Activated CD4-positive, alpha-beta T cell treated with anti-CD3 and anti-CD28 coated beads, Interleukin-10, Interleukin-2, amounts not matched to agents 100 ng/mL and 50 ng/mL, durations not matched to agents 16 hours and 8 hours (primary cell): ENCODE measurements at places on chromosomes 1 and 21.

DNA sequence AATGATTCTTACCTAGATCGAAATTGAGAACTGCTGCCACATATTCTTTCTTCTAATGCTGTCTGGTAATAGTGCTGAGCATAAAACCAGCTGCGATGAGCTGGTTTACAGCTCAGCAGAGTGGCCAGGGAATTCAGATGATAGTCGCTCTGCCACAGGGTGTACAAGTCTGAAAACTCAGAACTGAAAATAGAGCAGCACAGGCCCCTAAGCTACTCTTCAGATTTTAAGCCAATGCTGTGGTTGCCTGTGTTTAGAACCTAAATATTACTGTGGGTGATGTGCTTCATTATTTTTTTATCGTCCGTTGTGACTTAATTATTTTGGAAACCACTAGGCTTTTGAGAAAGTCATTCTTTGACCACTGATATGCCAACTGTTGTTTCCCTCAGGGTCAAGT lies 152.0 kb downstream of the ADGRL4 start:
- DNase-seq: no peak

- peak; percentile 22 for DNase-seq
Observed at GRCh38 chr1:99758073-99758511, 8.3 kb downstream of the FRRS1 start.

- DNase-seq: no peak
Observed at GRCh38 chr1:6044481-6045109, 1.1 kb upstream of the KCNAB2 start.

DNA sequence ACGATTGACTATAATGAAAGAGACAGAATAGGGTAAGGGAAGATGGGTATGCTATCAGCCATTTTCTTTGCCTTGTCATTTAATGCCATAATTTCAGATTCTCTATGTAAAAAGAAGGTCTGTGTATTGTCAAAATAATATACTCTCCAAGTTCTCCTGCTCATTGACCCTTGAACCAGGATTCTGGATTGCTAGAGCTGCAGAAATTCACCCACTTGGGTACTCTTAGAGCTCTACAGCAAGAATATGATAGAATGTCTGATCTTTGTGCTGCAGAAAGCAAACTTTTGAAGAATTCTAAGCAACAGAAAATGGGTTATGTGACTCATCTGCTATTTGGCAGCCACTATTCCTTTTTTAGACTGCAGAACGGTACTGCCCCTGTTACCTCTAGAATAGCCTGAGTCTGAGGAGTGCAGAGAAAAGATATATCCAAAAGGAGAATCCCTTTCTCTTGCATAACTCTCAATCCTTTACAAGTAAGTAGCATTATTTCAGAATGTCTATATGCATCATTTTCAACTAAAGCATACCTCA lies 78.2 kb upstream of the TENT5C start:
- no peak for DNase-seq

- no peak for DNase-seq
Observed at GRCh38 chr1:12420171-12420570, 190.3 kb downstream of the VPS13D start.

GRCh38 chr21:32653326-32653901 lies 41.2 kb upstream of the CFAP298 start:
- DNase-seq: peak; percentile 34

- no peak for DNase-seq
Observed at GRCh38 chr1:106755682-106756406, 300.6 kb upstream of the PRMT6 start.

- no peak for DNase-seq
Observed at GRCh38 chr1:38917337-38917736, 24.3 kb downstream of the RHBDL2 start.

- no peak for DNase-seq
Observed at GRCh38 chr1:174761901-174762585, 237.7 kb upstream of the CACYBP start.

DNA sequence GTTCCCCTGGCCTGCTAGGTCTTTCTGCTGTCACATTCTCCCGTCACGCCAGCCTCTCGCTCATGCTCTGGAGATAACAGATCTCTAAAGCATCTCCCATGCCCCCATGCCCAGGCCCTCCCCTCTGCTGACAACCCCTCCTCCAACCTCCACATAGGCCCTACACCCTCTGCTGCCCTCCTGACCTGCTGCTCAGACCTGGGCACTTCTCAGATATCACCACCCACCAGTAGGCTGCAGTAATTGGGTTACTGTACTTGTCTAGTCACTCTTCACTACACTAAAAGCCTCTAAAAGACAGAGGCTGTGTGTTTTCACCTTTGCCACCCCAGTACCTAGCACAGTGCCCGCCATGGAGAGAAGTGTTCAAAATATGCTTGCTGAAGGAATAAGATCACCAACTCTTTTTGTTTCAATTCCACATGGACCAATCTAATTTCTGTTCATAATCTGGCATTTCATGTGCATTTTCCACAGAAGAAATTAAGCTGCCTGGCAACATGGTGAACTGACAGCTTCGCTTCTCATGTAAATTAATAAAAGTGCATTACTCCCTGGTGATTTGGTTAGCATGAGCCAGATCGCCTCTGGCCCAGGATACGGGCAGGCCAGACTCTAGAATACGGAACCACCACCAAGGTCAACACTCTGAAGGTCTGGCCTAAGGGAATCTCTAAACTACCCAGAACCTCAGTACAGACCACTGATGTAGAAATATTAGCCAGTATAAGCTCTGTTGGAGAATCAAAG lies 20.7 kb downstream of the LBR start:
- no peak for DNase-seq

DNA sequence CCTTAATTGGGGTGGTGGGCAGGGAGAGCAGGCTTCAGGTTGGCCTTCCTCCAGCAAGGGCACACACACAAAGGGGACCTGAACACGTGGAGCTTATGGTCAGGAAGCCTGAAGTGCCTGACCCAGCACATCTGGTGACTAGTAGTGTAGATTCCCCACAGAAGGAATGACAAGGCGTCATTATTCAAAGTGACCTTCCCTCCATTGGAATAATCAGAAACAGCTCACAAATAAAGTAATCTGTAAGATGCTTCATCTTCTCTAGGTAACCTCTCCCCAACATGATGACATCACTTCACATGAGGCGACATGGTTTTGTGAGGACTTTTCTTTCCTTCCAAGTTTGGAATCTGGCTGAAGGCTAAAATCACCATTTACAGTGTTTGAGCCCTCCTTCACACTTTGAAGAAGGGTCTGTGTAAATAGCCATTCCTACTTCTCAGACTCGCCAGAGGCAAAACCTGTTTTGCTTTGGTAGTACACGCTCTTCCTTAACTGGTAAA lies 32.8 kb upstream of the ERG start:
- DNase-seq: no peak

- DNase-seq: peak; percentile 71
Observed at GRCh38 chr1:207828485-207829158, 76.8 kb downstream of the CD46 start.

GRCh38 chr21:32035617-32036016 lies 162.8 kb downstream of the HUNK start:
- DNase-seq: no peak

GRCh38 chr1:236753516-236753915 lies 41.6 kb upstream of the MTR start:
- DNase-seq: peak; percentile 13

DNA sequence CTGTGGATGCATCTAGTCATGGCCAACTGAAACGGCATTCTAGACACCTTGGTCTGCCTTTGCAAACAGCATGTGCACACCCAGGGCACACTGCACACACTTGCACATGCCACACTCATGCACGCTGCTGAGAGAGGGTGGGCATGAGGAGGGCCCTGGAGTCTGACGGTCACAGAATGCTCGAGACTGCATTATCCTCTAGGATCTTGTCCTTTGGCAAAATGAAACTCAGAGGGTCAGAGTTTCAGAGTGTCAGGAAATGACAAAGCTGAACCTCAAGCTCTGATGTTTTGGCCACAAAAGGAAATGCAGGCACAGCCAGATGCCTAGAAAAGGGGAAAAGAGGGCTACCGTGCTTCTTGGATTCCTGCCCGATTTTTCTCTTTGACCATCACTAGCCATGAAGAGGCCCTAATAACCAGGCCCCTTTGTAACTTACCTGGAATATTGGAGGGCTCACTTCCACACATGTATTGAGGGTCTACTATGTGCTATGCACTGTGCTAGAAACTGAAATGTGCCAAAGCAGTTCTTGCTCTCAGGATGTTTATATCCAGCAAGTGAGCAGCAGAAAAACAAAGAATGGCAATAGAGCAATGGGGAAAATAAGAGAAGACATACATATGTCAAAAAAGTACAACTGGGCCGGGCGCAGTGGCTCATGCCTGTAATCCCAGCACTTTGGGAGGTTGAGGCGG lies 65.4 kb downstream of the TOMM20 start:
- DNase-seq: peak; percentile 53

DNA sequence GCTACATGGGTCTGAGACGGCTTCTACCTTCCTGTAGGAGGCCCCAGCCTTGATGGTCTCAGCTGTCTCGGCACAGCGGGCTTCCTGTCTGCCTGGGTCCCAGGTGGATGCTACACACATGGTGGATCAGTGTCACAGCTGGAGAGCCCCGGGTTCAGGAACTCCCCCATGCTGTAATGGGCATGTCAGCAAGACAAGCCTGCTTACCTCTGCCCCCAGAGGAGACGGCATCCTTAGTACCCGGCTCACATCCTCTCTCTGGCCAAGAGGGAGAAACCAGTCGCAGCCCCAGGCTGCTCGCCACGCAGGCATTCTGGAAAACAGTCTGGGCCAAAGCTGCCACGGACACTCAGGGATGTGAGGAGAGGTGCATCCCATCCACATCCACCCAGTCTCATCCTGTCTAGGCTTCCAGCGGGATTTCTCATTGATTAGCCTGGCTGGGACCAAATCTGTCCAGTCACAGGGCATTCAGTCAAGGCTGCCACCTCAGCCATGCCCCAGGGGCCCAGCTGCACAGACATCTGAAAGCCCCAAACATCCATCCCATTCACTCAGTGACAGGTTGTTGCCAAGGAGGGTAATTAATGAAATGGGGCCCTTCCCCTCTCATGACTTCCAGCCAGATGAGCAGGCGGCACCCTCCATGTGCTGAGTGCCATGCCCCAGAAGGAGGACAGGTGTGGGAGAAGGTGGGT lies 10.5 kb downstream of the SNAP47 start:
- DNase-seq: no peak

DNA sequence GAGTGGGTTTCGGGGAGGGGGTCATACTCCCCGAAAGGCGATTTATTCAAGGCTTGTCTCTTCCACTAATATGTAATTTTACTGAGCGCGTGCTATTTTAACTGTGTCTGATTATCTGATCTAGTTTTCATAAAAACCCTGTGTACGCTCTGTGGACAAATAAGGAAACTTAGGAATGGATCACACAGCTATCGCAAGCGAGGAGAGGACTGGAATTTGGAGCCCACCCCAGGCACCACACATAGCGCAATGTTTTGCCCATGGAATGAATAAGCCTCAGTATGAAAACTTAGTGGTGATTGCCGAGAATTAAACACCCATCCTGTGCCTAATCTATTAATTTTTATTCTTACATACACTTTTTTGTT lies 9.8 kb upstream of the RAB42 start:
- DNase-seq: no peak

GRCh38 chr1:194298007-194298598 lies 1111.7 kb upstream of the B3GALT2 start:
- peak; percentile 26 for DNase-seq

- DNase-seq: no peak
Observed at GRCh38 chr1:64750875-64751274, 6.0 kb downstream of the RAVER2 start.

- DNase-seq: no peak
Observed at GRCh38 chr1:107105914-107106313, 34.9 kb upstream of the NTNG1 start.

DNA sequence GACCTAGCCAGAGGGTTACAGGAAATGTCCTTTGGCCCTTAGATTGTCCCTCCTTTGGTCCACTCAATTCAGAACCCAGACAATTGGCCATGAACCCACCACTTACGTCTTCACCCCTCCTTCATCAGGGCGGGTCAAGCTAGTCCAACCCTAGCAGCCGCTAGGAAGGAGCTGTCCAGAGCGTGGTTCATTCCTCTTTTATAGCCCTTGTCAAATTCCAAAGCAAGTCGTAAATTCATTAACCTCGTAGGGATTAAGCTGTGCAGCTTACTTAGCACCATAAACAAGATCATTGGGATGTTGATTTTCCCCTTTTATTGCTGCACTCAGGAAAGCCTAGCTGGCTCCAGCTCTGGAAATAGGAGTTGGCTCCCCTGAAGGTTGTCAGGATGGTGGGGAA lies 90.1 kb downstream of the TMEM53 start:
- DNase-seq: no peak

DNA sequence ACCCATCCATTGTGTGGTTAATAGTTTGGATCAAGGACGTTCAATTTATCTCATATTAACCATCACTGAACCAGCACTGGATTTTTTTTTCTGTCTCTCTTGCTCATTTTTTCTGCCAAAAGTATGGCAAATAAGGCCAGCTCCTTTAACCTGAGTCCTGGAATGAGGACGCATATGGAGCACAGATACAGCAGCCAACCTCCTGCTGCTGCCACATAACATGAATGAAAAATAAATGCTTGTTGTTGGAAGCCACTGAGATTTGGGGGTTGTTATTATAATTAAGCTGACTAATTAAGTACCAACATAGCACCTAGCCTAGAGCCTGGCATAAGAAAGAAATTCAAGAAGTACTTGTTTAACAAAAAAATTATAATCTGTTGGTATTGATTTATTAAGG lies 335.3 kb upstream of the DUSP10 start:
- DNase-seq: no peak

DNA sequence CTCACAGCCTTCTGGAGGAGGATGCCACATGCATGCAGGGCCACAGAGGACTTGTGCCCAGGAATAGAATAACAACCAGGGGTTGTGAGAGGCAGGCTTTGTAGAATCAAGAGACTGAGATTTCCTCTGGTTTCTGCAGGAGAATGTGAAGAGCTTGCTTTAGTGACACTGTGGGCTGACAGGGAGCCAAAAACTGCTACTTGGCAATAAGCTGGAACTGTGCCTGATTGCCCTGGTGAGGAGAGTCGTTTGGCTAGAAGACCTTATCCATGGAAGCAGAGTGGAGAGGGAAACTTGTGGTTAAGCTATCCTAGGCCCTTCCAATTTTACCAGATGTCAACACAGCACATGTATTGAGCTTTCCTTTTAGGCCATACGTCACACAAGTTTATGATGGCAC lies 902.1 kb downstream of the MRPL39 start:
- DNase-seq: no peak

DNA sequence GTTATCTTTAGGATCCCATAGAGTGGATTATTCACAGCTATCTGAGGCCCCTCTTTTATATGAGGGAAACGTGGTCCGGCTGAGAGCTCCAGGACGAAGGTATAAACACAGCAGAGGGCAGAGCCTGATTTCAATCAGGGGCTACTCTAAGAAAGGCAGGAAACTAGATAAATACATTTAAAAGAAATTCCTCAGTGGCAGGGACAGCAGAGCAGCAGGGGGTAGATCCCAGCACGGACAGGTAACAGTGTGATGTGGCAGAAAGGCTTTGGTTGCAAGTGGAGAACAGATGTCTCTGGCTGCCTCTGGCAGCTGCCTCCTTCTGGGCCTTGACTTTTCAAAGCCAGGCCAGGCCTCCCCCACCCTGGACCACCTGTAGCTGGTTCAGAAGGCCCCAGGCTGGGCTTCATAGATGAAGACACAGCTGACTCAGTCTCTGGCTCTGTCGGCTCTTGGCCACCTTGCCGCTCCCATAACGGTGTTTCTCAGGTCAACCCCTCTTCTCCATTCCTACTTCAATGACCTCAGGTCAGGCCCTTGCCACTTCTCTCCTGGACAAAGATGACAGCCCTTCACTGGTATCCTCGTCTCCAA lies 43.8 kb downstream of the FAM78B start:
- DNase-seq: no peak

GRCh38 chr1:178275049-178275448 lies 181.1 kb downstream of the RASAL2 start:
- DNase-seq: no peak
